ENCODE measurements at places on chromosomes 3 and 15.

DNA sequence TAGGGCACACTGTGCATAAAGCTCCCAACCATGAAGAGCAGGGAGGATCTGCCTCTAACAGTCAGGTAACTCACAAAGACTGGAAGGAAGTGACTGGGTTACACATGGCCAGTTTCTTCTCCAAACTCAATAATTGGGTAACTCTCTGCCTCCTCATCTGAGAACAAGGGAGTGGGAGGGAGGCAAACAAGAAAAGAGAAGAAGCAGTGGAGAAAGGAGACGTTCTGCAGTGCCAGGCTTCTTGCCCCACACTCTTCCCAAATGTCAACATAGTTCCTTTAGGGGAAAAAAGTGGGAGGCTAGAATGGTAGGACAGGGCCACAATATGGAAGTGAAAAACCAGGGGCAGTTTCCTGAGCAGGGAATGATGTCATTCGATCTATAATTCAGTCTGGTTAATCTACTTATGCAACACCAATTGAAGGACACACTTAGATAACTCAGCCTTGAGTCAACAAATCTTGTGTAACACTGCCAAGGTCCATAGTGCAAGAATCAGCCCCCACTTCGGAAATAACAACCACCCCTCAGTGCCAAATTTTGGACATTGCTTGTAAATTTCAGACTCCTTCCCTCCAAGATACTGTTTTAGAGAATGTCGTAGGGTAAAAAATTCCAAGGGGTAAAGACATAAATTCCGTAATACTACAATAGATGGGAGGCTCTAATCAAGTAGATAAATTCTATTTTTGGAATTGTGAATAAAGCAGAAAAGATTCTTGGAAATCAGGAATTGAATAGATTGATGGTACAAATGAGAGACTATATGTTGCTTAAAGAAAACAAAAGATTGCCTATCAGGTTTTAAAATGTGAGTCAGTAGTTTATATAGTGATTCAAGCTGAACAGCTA lies 143.0 kb downstream of the LPP start:
- peak; percentile 94 for DNase-seq

DNA sequence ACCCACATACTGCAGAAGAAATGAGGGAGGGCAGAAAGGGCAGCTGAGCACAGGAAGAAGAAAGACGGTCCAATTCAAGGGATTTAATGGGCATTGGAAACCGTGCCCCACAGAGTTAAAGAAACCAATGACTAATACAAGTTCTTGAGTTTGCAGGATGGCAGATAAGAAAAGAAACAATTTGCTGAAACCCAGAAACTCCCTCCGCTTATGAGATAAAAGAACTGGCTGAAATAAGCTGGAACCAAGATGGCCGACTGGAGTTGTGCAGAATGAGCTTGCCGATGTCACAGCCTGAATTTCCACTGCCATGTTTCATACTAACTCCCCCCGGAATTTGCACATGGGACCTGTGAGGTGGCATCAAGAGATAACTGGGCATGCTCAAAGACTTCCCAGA lies 47.1 kb downstream of the SCAP start:
- DNase-seq: no peak

DNA sequence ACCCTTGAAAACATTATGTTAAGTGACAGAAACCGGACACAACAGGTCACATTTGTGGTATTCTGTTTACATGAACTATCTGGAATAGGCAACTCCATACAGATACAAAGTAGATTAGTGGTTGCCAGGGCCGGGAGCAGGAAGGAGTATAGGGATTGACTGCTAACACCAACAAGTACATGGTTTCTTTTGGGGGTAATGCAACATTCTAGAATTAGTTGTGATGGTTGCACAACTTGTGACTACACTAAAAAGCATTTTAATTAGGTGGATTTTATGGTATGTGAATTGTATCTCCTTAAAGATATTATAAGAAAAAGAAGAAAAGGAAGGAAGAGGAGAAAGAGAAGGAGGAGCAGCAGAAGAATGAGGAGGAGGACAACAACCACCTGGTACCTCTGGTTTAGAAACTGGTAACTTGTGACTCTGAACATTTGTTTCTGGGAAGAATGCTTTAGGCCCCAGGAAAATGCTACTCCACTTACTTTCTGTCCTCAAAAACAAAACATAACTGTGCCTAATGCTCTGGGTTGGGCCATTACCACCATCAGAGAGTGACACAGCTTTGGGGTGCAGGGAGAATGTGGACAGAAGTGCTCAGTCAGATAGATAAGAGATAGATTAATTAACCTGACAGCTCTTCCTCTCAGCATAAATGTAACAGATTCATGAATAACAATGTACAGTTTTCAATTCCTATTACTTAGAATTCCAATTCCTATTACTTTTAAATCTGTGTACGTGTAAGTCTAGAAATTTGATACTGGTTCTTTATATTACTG lies 20.3 kb downstream of the SETMAR start:
- DNase-seq: peak; percentile 56

DNA sequence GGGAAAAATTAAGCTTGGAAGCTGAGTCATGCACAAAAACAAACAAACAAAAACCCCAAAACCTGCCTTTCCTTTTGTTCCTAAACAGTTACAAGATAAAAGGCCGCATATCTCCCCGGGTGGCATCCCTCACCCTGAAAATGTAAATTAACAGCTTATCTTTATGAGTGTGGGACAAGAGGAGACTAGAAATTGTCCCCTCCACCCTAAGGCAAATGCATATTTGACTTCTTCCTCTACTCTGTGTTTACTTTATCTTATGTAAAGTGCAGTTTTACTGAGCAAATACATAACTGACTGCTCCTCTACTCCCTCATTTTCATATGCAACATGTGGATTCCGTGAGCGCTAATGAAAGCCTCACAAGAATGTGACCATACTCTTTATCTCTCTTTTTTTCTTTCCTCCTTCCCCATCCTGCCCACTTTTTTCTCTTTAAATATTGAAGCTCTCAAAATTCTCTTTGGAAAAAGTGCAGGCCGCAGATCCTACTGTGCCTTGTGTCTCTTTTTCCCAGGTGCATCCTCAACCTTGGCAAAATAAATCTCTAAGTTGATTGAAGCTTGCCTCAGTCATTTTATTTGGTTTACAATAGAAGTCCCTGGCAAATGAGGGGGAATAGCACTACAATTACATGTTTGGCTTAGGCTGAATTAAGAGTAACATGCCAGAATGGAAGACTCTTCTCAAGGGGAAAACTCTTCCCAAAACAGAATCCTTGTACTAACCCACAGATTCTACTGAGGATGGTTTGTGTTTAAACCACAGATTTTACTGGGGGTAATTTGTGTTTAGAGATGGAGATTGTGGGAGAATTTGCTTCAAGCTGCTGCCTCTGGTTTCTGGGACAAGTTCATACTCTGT lies 72.7 kb upstream of the WDR72 start:
- no peak for DNase-seq

DNA sequence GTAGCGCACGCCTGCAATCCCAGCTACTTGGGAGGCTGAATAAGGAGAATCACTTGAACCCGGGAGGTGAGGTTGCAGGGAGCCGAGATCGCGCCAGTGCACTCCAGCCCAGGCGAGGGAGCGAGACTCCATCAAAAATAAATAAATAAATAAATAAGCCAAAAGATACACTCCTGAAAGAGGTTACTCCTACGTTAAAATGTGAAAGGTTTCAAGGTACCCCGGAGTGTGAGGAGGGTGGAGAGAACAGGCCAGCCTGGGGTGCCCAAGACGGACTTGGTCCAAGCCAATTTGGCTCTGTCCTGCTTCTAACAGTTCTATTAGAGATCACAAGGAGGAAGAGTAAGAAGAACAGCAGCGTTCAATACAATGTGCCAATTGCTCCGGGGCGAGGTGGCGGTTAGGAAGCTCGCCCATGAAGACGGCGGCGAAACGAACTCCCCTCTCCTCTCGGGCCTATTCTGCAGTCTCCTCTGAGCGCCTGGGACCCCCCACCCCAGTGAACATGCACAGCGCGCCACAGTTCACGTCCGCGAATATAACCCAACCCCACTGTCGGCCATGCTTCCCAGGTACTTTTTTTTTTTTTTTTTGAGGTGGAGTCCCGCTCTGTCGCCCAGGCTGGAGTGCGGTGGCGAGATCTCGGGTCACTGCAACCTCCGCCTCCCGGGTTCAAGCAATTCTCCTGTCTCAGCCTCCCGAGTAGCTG lies 942 bp downstream of the ELP6 start:
- peak; percentile 21 for DNase-seq

DNA sequence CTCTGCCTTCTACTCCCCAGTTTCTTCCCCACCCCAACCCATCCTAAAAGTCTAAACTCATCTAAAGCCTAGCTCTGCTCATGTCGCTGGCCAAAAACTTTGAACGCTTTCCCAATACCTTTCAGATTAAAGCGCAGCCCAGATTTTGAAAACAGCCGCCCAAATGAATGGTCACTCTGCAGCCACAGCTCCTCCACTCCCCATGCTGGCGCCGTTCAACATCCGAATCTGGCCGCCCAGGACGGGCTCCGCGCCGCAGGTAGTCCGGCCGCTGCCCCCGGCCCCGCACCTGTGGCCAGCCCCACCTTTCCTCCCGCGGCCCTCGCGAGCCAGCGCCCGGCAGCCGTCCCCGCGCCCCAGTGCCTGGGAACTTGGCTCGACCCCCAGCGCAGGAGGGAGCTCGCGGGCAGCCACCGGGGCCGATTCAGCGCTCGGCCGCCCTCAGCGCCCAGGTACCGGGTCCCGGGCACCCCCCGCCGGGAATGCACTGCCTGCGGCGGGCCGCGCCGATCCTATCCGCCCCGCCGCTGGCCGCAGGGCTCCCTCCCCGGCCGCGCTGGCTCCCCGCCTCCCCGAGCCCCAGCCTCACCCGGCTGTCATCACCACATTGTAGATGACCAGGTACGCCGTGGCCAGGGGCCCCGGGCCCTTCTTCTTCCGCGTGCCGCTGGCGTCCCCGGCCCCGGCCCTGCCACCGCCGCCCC lies 417 bp downstream of the HACD2 start:
- no peak for DNase-seq

GRCh38 chr3:177613901-177614300 lies 416.6 kb upstream of the TBL1XR1 start:
- DNase-seq: no peak

DNA sequence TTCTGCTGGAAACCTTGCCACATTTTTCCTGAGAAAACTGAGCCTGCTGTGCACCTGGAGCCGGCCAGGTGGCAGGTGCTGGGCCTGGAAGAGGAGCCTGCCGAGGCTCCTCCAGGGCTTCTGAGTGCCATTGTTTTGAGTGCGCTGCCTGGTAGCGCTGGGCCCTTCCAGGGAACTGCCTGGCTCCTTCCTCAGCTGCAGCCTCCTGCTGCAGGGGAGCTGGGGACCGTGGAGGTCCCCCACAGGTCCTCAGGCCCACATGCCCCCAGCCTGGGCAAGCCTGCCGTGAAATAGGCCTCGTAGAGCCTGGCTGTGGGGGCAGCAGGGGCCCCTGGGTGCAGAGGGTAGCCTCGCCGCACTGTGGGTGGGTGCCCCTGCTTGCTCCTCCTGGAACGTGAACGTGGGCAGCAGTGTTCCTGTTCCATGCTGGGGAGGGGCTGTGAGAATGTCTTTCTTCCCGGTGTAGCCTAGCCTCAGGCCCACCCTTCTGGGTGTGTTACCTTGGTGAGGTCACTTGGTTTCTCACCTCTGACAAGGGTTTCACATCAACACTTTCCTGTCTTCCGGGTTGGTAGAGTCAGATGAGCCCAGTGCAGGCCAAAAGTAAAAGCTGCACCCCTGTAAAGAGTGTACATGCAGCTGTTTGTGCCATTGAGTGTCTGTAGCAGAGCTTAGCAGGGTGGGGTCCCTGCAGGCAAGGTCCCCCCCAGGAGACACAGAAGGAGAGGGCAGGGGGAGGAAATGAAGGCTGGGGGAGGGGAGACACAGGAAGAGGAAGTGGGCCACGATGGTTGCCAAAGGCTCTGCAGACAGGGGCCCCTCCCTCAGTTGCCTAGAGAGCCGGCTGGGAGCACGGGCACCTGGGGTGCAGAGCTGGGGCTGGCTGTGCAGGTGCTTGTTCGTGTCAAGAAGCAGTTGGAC lies 34.5 kb downstream of the KLF13 start:
- DNase-seq: no peak

- peak; percentile 8 for DNase-seq
Observed at GRCh38 chr3:13338231-13338630, 81.9 kb downstream of the NUP210 start.

- DNase-seq: no peak
Observed at GRCh38 chr3:170367797-170368196, 10.3 kb downstream of the SKIL start.

- peak; percentile 91 for DNase-seq
Observed at GRCh38 chr3:128554100-128554464, 61.1 kb upstream of the GATA2 start.

GRCh38 chr15:30885814-30886213 lies 17.9 kb upstream of the FAN1 start:
- DNase-seq: peak; percentile 18

DNA sequence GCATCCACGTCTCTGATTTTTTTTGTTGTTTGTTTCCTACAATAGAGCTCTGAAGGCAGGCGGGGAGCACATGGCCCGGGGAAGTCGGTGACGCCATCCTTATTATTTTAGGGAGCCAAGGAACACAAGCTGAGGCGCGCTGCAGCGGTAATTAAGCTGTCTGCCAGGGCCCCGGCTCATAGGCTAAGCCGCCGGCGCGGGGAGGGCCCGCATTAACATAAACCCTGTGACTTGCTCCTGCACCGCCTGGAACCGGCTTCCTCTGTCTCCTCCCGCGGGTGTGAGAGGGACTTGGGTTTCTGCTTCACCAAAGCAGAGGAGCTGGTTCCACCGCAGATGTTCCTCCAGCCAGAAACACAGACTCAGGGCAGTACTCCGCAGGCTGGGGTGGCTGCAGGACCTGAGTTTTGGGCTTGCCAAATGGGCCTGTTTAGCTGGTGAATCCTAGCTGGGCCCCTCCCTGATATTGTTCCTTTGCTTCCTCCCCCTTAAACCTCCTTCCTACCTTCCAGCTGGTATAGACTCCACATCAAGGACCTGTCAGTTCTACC lies 25.3 kb downstream of the ANP32A start:
- DNase-seq: peak; percentile 86

DNA sequence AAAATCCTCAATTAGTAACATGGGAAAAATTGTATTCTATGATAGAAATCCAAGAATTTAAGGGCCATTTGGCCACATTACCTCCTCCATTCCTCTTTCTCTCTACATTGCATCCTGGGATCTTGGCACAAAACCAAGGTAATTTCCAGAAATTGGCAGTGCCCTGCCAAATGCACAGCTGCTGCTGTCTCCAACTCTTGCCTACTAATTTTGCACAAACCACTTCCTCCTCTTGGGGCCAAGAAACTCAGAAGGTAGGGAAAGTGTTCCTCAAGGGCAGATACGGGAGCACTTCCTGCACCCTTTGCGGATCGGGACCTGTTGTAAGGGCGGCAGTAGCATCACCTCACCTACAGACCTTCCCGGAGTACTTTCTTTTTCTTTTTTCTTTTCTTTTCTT lies 57.8 kb downstream of the MAP3K13 start:
- DNase-seq: no peak

- no peak for DNase-seq
Observed at GRCh38 chr15:78614021-78614420, 6.8 kb downstream of the CHRNA3 start.

DNA sequence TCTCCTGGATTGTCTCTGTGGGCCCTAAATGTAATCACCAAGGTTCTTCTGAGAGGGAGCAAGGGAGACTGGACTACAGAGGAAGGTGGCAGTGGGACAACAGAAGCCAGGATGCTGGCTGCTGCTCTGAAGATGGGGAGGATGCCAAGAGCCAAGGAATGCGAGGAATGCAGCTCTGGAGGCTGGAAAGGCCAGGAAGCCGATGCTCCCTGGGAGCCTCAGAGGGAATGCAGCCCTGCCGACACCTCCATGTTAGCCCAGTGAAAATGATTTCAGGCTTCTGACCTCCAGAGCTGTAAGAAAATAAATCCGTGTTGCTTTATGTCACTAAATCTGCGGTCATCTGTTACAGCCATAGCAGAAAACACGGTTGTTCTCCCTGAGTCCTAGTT lies 44.1 kb downstream of the UMPS start:
- DNase-seq: peak; percentile 54

- no peak for DNase-seq
Observed at GRCh38 chr15:48888191-48888590, 10.3 kb downstream of the EID1 start.

Measured in iris pigment epithelial cell (primary cell).